ENCODE measurements at places on chromosomes 4 and X.

DNA sequence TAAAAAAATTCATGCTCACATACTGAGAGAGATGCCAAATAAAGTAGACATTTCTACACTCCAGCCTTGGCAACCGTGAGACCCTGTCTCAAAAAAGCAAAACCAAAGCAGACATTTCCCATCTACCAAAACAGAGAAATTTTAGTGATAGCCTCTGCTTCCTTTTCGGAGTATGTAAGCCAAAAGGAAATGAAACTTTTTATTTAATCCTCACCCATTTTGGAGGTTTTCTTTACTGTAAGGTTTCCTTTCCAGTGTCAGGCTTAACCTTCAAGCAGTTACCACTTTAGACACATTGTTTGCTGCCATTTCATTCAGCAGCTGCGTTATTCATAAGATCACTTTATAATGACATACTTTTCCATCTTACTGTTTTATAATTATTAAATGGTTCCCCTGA is 15.9 kb downstream of the ADD1 start:
- no peak for DNase-seq

GRCh38 chrX:150088042-150088441 is 149.8 kb upstream of the EOLA2 start:
- DNase-seq = no peak

- DNase-seq = no peak
These were observed 127.5 kb upstream of the RADX start for GRCh38 chrX:106484233-106484632.

- DNase-seq = no peak
These were observed 146.3 kb downstream of the BRWD3 start for GRCh38 chrX:80663331-80663730.

DNA sequence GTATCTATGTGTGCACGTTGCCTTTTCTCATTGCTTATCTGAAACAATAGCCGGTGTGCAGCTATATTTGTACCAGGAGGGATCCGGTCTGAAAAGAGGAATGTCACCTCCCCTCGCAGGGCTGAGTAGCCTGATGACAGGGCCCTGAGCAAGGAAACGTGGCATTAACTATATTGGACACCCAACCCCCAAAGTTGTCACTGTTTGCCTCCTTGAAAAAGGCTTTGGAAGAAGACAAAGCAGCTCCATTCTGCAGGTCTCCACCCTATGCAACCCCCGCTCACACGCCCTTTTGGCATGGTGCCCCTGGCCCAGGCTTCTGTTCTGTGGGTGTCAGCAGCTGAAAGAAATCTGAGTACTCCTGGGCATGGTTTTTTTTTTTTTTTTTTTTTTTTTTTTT is 8.2 kb downstream of the PRRG3 start:
- no peak for DNase-seq

- no peak for DNase-seq
These were observed 212.5 kb upstream of the PSAPL1 start for GRCh38 chr4:7647186-7647585.

DNA sequence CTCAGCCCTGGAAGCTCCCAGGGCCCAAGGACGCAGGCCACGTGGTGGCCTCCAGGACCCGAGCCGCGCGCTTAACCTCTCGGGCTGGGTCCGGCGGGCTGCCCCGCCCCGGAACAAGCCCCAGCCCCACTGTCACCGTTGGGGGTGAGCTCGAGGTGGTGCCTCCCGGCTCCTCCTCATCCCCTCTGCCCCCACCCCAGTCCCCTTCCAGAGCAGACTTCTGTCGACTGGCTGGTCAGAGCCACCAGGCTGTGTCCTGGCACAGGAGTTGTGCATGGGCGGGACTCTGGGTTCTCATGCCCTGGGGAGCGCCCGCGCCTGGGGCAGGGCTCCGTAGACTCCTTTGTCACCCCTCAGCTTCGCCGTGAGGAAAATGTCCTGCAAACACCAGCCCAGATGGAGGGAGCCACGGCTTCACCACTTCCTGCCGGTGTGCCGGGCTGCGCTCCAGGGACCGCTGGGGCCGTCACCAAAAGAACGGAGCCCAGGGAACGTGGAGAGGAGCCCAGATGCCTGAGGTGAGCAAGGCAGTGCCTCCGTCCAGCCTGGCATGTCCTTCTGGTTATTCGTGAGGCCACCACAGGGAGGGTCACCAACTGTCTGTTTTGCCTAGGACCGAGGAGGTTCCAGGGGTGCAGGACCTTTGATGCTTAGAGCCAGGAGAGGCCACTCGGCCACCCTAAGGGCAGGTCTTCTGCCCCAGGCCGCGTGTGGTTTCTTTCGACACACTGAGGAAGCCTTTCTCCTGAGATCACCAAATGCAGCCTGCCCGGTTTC is 7.1 kb upstream of the RGS12 start:
- no peak for DNase-seq

DNA sequence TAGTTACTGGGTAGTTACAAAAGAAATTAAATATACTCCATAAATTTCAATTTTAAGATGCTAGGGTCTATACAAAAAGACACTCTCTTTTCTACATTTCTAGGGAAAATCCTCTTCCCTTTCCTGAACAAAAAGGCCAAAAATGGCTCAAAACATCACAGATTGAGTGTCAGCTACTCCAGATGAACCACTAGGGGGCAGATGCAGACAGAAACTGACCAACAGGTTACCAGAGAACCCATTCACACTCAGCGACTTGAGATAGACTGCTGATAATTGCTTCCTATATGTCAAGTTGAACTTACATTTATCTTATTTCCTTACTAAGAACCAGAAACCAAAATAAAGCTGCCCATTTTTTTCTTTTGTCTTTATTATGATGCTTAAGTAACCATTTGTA is 83.4 kb upstream of the MID1IP1 start:
- no peak for DNase-seq

DNA sequence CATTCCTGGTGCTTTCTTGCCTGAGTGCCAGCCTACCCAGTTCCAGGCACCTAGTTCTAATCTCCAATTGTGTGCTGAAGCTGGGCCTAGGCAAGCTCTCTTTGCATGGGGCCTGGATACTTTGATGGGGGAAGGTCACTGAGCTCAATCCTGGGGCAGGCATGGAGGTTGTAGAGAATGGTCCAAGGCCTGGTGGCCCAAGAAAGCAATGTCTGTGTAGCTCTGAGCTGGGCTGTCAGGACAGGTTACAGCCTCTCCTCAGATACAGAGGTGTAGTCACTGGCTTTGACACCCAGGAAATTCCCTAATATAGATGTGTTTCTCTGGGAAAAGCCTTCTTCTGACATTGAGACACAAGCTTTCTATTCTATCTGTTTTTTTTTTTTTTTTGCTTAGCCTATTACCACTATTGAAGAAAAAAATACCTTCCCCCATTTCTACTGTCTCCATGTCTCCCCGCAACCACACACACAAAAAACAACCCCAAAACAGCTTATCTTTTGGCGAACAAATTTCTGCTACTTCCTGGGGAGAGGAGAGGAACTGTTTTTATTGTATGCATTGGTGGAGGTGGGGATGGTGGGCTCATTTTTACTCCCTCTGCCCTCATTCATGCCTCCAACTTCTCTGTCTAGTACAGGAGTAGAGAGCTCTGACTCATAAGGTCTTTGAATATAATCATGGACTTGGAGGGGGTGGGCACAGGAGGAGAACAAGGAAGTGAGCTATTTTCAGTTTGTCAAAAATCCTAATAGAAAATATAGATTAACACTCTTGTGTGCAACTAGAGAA is 66.7 kb upstream of the DHX15 start:
- DNase-seq = no peak

- no peak for DNase-seq
These were observed 106.0 kb downstream of the KDM6A start for GRCh38 chrX:44978976-44979375.

- DNase-seq = no peak
These were observed 127.6 kb downstream of the LDB2 start for GRCh38 chr4:16770710-16771285.

DNA sequence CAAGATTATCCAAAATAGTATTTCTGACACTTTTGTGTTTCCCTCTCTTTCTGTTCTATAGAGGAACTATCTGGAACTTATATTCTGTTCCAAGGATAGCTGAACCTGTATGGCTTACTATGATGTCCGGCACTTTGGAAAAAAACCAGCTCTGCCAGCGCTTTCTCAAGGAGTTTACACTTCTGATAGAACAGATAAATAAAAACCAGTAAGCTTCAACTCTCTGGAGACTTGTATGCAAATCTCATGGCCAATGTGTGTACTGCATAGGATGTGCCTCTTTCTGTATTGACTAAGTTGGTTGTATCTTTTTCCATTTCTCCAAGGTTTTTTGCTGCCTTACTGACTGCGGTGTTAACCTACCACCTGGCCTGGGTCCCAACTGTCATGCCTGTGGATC is 92.5 kb downstream of the FNIP2 start:
- no peak for DNase-seq

- no peak for DNase-seq
These were observed 51.7 kb downstream of the TBCK start for GRCh38 chr4:106264331-106264728.

- peak; percentile 59 for DNase-seq
These were observed 5.4 kb downstream of the RAB28 start for GRCh38 chr4:13478707-13479106.

GRCh38 chr4:176238157-176238610 is 30.8 kb downstream of the ASB5 start:
- DNase-seq = no peak

DNA sequence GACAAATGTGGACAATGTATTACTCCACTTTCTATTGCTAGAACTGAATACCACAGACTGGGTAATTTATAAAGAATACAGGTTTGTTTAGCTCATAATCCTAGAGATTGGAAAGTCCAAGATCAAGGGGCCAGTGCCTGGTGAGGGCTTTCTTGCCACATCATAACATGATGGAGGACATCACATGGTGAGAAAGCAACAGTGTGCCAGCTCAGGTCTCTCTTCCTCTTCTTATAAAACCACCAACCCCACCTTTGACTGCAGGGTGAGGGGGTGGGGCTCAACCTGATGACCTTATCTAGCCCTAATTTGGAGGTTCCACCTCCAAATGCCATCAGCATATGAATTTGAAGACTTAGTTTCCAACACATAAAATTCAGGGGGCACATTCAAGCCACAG is 105.7 kb upstream of the CXorf66 start:
- no peak for DNase-seq

DNA sequence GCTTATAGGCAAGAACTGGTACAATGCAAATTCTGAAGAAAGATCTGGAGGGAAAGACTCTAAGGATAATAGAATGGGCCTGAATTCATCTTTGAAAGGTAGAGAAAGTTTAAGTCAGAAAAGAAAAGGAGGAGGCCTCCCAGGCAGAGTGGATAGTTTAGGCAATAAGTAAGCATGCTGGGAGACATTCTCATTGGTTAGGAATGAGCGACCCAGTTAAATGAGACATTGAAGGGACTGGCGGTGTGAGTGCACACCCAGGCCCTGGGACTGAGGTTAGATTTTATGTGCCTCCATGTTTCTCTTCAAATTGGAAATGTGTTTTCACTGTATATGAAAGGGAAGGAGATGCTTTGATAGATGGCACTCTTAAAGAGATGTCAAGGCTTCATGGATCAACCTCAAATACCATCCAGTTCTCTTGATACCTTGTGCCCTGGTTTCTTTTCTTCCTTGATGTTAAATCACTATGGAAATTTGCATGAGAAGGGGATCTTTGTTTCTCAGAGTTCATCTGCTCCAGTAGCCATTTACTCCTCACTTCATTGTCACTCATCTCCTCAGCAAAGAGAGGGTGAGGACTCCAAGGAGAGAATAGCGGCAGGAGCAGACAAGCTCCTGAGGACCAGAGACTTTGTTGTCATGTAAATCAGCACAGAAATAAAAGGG is 584.2 kb upstream of the INTU start:
- DNase-seq = no peak

- no peak for DNase-seq
These were observed 42.8 kb upstream of the MAD2L1 start for GRCh38 chr4:120109406-120109805.

DNA sequence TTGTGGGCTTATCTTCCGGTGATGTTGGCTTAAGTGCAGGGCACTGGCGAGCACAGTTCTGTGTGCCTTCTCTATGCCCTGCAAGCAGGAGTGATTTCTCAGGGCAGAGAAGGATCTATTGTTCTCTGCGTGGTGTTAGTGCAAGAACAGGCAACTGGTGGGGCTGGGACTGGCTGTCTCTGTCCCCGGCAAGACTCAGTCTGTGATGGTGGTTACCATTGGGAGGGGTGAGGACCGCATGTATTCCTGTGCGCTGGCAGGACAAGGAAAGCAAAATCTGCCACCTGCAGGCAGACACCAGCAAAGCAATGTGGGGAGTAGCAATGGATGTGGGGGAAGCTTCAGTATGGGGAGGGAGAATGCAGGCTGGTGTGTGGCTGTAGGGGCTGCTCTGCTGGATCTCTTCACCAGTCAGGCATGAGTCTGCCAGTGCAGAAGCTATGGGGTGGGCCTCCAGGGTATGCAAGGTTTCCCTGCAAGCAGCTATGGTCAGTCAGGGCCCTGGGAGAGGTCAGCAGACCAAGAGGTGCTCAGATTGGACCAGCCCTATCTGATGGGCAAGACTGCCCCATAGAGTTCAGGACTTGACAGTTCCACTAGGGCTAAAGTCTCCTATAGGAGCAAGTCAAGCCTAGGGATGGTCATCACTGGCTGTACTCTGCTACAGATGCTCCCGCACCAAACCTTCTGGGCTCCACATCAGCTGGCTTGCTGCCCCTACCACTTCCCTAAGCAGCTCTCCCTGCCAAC is 16.8 kb downstream of the PF4 start:
- no peak for DNase-seq

All from SK-N-MC (cell line).